M059J (cell line): ENCODE measurements at places on chromosomes 3 and 15. TPM values are rescaled to one million over a fixed set of nuclear protein-coding genes. Genes with fewer than 3 reads are reported as not detected.

Gene GREM1
- not detected in 2 replicates for total RNA-seq

DNA sequence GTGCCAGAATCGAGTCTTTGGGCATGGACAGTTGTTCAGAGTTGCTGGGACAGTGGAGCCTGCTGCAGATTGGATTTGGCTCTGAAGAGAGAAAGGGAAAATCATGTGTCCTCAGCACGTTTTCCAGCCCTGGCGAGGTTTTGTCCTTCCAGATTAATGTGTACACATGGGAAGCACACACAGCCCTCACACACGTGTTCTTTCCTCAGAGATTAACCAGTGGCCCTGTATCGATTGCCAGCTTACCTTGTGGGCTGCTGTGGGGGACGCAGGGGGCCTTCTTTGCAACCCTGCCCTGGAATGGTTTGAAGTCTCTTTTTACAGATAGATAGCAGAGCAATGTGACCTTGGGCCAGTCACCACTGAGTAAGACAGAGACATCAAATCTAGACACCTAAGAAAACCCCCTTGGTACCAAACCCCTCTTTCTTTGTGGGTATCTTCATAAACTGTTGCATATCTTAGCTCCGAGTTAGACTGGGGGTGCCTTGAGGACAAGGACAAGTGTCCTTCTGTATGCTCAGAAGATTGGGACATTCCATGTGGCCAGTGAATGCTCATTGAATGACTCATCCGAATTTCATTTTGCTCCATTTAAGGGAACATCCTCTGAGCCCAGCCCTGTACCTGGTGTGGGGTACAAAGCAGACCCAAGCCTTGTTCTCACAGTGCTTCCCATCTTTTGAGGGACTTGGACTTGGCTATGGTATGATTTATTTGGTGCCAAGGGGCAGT is 48.0 kb downstream of the SMAD6 start:
- peak; percentile 75 for DNase-seq

DNA sequence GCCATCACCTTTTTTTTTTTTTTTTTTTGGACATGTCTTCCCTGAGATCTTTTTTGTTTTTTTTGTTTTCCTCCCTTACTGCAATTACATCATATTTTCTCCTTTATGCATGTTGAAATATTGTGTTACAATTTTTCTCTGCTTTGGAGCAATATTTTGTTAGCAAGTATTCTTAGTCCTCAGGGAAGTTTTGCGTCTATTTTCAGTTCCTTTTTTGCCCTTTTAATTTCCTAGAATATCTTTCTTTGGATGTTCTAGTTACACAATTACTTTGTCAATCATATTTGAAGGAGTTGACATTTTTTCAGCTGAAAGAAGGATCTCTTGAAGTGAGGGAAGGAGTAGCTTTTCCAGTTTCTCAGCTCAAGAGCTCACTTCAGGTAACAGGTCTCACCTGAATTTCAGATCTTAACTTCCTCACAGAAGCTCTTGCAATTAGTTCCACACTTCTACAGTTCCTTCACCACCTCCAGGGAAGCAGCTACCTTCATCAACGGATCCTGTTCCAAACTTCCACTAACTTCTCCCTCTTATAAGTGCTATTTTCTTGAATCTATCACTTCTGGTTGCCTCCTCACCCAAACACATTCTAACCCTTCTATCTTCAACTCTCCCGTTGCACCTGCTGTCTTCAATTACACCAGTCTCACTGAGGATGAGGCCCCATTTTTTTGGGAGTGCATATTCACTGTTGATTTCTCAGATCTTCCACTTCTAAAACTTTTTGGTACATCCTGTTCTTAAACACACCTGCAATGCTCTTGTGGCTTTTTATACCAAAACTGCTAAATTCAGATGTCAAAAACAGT is 57.8 kb upstream of the CPOX start:
- no peak for DNase-seq

- no peak for DNase-seq
Measured at GRCh38 chr3:191197761-191198306, 1.2 kb upstream of the OSTN start.

Gene TNFSF10
- total RNA-seq: 181 and 241 TPM in 2 replicates

DNA sequence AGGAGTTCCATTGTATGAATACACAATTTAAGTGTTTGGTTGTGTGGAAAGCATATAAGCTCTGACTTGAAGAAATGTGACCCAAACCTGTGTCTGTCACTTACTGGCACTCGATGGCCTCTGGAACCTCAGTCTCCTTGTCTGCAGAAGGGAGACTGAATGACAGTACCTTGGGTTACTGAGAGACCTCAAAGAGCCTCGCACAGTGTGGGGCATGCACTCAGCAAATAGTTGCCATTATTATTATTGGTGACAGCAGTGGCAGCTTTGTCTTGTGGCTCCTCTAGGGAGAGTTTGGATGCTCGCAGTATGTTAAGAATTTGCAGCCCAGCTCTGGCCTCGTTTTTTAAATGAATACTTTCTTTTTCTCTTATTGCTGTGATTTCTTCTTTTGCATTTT is 43.4 kb downstream of the EEFSEC start:
- no peak for DNase-seq

DNA sequence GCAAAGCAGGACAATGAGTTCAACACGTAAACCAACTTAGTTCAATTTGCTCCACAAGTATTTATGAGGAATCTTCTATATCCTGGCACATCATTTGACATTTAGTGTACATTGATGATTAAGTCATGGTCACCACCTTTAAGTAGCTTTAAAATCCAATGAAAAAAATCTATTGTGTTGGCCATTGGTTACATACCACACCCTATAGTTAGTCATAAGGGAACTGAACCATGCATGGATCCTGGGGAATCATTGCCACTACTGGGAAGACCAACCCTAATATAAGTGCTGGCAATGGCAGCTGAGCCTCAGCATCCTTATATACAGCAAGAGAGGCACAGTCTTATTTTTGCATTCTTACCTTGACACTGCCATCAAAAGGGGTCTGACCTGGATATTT is 502.5 kb downstream of the MECOM start:
- DNase-seq: no peak

Gene GRM2
- total RNA-seq: not detected in 2 replicates

DNA sequence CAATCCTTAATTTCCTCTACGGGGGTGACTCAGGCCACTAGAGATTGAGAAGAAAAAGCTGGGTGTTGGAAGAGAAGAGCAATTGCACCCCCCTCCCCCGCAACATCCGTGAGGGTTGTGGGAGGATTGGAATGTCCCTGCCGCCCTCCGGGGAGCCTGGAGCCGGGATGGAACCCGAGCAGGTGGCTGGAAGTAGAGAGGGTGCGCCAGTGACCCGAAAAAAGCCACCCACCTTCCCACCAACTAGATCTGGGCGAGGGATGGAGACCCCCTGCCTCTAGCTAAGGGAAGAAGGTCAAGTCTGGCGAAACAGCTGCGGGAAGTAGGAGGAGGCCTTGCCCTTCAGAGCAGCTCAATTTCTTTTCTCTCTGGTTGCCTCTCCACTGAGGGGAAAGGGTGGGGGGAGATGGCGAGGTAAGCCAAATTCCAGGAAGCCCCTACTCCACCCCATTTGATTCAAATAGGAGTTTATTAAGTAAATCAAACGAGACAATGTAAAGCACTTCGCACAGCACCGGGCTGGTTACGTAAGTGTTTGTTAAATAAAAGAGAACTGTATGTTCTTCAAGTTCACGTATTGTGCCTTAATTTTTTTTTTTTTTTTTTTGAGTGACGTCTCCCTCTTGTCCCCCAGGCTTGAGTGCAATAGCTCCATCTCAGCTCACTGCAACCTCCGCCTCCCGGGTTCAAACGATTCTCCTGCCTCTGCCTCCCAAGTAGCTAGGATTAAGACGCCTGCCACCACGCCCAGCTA is 1.1 kb upstream of the WWTR1 start:
- no peak for DNase-seq

DNA sequence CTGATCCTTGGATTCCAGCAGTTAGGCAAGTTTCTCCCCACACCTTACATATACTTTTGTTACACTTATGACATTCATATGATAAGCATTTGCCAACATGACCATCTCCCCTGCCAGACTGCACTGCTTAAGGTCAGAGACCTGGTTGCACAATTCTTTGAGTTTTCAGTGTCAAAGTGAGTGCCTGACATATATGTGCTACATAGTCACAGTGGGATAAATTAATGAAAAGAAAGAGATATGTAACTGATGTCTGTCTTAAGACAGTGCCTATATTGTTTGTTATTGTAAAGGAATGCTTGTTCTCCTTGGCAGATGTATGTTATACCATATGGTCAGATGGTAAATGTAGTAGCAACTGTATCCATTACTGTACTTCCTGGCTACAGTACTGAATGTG is 3.5 kb upstream of the DCUN1D1 start:
- DNase-seq: no peak

DNA sequence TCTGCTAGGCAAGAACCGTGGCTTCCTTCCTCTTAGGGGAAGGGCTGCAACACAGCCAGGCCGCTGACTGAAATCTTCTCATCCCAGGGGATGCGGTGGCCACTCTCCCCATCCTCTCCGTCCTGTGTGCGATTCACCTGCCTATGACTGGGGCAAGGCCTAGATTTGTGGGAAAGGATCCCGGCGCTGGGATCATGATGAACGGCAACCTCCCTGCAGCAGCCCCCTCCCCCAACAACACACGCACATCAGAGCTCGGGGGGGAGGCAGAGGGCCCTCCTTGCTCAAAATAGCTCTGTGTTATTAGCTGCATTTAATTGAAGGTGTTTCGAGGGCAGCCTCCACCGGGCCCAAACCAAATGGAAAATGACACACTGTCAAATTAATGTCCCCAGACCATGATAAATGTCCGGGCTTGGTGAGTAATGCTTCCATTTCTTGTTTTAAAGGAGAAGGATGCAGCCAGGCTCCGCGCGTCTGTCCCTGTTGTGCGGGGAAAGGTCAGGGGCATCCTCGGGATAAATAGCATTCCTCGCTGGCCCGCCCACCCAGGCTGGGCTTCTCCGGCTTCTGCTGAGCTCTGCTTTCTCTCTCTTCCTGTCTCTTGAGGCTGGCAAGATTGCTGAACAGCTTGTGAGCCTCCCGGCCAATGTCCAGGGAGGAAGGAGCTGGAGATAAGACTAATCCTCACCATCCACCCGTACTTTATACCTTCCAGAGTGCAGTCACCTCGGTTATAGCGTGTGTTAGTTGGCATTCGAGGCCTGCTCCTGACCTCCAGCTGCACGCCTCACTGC is 56.4 kb upstream of the TLE3 start:
- DNase-seq: no peak

DNA sequence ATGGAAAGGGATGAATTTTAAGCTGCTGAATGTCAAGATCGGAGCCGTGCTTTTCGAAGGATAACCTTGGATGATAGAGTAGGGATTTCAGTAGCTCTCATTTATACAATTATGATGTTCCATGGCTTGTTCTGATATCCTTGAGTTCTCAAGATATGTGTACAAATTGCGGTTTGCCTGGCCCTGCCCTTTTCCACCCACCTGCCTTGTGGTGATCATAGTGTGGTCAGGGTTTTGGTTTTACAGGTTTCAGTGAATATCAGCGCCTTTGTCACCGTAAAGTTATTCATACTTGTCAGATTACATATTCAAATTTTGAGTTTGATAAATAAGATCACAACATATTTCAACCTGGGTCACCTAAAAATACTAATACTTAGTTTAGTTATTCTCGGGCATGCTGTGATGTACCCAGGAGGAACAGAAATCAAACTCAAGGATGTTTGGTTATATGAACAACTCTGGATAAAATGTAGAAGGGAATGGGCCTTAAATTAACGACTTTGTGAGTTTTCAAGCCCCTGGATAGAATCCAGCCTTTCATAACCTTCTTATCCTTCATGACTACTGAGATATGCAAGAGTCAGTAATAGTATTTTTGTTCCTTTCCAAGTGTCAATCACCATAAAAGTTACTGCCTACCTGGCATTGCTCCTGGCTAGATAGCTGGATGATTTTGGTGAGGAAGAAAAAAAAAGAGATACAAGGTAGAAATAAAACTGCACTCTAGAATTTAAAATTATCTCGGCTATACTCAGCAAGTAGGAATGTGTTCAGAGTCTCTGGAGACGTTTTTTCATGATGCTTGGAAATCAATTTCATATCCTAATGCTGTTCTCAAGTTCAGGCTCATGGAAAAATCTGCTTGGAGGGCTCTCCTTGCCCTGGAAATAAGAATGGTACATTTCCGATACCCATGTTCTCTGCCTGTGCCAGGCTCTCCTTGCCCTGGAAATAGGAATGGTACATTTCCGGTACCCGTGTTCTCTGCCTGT is 209.2 kb upstream of the TPRG1 start:
- DNase-seq: no peak

GRCh38 chr3:17044855-17045254 is 160.1 kb downstream of the PLCL2 start:
- no peak for DNase-seq

DNA sequence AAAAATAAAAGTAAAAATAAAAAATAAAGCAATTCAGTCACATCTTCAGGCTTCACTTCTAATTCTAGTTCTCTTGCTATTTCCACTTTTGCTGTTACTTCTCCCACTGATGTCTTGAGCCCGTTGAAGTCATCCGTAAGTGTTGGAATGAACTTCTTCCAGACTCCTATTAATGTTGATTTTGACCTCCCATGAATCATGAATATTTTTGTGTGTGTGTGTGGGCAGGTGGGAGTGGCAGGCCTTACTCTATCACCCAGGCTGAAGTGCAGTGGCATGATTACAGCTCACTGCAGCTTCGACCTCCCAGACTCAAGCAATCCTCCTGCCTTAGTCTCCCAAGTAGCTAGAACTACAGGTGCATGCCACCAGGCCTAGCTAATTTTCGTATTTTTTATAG is 10.7 kb downstream of the USP4 start:
- no peak for DNase-seq

GRCh38 chr3:70982284-70982683 is 601.2 kb downstream of the FOXP1 start:
- peak; percentile 37 for DNase-seq

- DNase-seq: no peak
Measured at GRCh38 chr15:42069496-42070278, 24.7 kb downstream of the PLA2G4D start.

- peak; percentile 75 for DNase-seq
Measured at GRCh38 chr3:171156401-171157010, 130.0 kb upstream of the SLC2A2 start.

Gene AMOTL2
- total RNA-seq: 71.9 and 96.1 TPM in 2 replicates

Gene SLC12A1
- total RNA-seq: 0.05 TPM in 1 of 2 replicates, not detected in the other

Gene GNAT1
- not detected in 2 replicates for total RNA-seq

Gene ADGRG7
- not detected in 2 replicates for total RNA-seq

GRCh38 chr15:63538876-63539275 is 34.5 kb downstream of the USP3 start:
- no peak for DNase-seq

Gene ILDR1
- total RNA-seq: not detected in 2 replicates

GRCh38 chr3:179463319-179463718 is 12.0 kb upstream of the GNB4 start:
- no peak for DNase-seq
